ENCODE measurements at places on chromosomes 7 and 10. TPM values are rescaled to one million over a fixed set of nuclear protein-coding genes. Genes with fewer than 3 reads are reported as not detected.

ACBD7 gene
- 1.2 TPM for total RNA-seq

CCM2 gene
- 50.3 TPM for total RNA-seq

MOGAT3 gene
- total RNA-seq: not detected

MNX1 gene
- 3.0 TPM for total RNA-seq

GJD4 gene
- 0.08 TPM for total RNA-seq

LIPK gene
- not detected for total RNA-seq

EPHA1 gene
- not detected for total RNA-seq

PCDH15 gene
- total RNA-seq: not detected

CPED1 gene
- not detected for total RNA-seq

AOC1 gene
- 0.32 TPM for total RNA-seq

FAM25A gene
- total RNA-seq: not detected

SLC13A1 gene
- not detected for total RNA-seq

UPK3B gene
- 17.2 TPM for total RNA-seq

INHBA gene
- total RNA-seq: 0.20 TPM

NUTM2E gene
- total RNA-seq: 0.31 TPM

AKR1D1 gene
- total RNA-seq: not detected

PTF1A gene
- not detected for total RNA-seq

GOLGA7B gene
- 3.6 TPM for total RNA-seq

LIPF gene
- total RNA-seq: not detected

LEP gene
- total RNA-seq: not detected

ZNF316 gene
- 13.6 TPM for total RNA-seq

MACC1 gene
- not detected for total RNA-seq
